Left ventricle myocardium superior (tissue), 1 donor: ENCODE measurements at places on chromosomes 6 and 20.

DNA sequence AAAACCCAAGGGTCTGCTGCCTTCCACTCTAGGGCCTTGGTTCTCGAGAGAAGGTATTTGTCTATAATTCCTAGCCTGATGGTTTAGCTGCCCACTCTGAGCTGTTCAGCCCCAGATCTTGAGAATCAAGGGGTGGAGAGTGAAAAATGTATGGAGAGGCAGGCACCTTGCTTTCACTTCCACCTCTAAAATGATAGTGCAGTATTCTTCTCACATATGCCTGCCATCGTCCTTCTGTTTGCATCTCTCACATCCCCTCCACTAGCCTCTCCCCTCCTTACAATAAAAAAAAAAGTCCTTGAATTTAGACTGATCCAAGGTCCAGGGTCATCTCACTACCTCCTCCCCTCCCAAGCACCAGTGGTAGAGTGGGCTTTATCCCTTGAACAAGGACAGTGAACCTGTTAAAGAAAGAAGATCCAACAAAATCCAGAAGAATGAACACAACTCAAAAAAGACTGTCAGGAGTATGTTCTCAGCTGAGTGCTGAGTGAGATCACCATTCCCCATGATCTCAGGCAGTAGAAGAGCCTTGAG lies 104.2 kb downstream of the HIVEP1 start:
- no peak for DNase-seq

- no peak for DNase-seq
These were observed 28.4 kb downstream of the WRNIP1 start for GRCh38 chr6:2793534-2794151.

DNA sequence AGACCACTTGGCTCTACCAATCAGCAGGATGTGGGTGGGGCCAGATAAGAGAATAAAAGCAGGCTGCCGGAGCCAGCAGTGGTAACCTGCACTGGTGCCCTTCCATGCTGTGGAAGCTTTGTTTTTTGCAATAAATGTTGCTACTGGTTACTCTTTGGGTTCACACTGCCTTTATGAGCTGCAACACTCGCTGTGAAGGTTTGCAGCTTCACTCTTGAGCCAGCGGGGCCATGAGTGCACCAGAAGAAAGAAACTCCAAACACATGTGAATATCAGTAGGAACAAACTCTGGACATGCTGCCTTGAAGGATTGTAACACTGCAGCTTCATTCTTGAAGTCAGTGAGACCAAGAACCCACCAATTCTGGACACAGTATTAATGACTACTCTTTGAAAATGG lies 89.9 kb upstream of the MBOAT1 start:
- no peak for DNase-seq

DNA sequence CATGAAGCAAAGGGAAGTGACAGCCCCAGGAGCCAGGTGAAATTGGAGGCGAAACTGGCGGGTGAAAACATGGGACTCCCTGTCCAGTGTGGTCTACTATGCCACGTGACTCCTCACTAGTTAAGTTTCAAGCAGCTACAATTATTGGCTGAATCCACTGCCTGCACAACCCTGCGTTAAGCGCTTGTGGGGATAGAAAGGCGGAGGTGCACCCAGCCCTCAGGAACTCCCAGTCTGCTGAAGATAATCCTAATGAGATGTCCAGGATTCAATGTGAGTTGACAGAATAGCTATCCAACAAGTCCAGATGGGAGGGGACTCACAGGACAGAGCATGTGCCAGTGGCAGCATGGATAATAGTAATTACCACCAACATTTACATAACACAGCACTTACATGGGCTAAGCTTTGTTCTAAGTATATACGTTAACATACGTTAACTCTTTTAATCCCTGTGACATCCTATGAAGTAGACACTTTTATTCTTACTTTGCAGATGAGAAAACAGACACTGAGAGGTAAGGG lies 1.8 kb downstream of the MOCS1 start:
- no peak for DNase-seq

GRCh38 chr20:44691424-44692423 lies 23.4 kb upstream of the CCN5 start:
- peak; percentile 86 for DNase-seq

- no peak for DNase-seq
These were observed 29.8 kb downstream of the C6orf89 start for GRCh38 chr6:36915599-36915998.

DNA sequence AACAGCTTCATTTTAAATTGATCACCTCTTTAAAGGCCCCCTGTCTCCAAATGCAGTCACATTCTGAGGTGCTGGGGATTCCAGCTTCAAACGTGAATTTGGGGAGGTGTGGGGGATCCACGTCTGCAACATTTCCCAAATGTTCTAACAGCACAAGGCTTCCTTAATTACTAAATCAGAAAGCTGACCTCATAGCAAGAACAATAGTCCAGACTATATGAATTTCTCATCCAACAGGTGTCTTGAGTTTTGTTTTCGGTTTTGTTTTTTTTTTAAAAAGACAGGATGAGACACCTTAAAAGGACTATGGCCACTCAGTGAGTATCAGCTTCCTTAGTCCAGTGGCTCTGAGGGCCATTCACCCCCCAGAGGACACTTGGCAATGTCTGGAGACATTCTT lies 11.5 kb downstream of the ATP9A start:
- DNase-seq: no peak
